Suppressor macrophage treated with lipopolysaccharide for 1 hour (primary cell): ENCODE measurements at places on chromosomes 11 and 22.

DNA sequence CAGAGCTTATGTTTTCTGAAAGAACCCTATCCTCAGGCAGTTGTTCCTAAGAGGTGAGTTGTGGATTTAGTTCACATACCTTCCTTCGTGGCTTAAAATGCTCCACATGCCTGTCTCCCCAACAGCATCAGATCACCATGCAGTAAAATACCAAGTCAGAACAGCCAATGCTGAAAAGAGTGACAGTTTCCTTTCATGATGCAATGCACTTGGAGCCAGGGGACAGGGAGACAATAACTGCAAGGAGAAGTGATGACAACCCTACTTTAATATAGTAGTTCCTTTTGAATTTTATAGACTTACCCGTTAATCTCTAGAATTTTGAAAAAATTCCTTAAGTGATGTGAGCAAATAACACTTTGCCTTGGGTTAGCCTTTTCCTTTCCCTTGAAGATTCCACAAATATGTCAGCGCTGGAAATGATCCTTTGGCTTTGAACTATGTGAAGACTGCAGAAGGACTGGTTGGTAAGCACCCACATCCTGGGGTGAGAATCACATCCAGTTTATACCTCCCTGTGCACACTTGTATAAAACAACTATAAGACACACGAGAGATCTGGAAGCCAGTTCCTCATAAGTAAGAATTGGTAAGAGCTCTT is 71.2 kb downstream of the PIWIL4 start:
- peak; percentile 34 for DNase-seq

DNA sequence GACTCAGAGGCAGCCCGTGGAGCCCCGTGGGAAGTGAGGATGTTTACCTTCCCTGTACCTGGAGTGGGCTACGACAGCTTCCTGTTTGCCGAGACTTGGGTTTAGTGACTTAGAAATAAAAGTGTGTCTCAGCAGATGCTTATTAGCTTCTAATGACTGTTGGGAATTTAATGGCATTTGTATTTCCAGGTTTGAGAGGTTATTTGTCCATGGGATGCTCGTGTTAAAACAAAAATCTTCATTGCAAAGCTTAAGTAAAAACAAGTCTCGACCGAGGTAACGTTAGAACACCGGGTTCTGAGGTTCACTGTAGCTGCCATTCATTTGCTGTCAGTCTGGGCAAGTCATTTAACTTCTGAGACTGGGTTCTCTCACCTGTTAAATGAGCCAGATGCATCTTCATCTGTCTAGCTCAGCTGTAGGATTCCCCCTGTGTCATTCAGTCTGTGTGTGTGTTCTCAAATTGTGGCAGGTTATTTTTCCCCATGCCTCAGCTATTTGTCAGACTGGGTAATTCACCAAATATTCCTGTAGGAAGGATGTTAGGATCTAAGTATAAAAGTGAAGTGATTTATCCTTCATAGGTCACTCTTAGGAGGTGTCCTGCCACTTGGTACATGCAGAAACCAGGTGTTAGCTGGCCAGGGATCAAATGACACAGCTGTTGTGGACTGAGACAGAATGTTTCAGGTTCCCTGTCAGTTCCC is 791 bp downstream of the EI24 start:
- DNase-seq: no peak

- DNase-seq: no peak
Measured at GRCh38 chr11:114011443-114011842, 36.5 kb downstream of the HTR3A start.

DNA sequence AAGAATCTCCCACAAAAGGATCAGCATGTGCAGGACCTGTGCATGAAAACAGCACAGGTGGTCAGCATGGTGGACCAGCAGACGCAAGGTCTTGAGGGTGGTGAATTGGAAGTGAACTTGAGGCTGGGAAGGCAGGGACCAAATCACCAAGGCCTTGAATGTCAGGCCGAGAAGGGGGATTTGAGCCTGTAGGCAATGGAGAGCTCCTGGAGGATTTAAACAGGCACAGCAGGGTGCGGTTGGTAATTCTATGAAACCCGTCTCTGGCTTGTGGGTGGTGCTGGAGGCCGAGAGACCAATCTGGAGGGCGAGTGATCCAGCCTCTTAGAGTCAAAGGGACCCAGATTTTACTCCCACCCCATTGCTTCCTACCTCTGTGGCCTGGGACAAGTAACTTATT is 2.4 kb downstream of the TSKU start:
- DNase-seq: no peak

DNA sequence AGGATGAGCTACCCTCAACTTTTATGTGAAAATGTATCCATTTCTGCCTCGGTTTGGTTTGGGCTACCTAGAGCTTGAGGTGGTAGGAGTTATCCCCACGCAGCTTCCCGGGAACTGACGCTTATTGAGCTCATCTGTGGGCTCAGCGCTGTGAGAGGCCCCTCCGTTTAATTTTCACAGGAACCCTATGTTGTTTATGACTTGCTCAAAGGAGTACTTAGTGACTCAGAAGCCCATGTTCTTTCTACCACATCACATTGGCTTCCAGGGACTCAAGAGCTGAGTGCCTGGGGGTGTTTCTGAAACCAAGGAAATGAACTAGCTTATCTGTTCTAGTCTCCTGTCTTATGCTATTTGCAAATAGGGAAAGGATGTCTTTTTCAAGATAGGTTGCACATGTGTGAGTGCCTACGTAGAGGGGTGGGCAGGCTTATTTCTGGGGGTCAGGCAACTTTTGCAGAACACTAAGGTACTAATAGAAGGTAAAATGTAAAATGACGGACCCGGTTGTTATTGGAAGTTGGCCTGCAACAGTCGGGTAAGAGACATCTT is 40.5 kb downstream of the MICAL2 start:
- DNase-seq: no peak

GRCh38 chr11:45173064-45173463 is 26.6 kb downstream of the PRDM11 start:
- no peak for DNase-seq

DNA sequence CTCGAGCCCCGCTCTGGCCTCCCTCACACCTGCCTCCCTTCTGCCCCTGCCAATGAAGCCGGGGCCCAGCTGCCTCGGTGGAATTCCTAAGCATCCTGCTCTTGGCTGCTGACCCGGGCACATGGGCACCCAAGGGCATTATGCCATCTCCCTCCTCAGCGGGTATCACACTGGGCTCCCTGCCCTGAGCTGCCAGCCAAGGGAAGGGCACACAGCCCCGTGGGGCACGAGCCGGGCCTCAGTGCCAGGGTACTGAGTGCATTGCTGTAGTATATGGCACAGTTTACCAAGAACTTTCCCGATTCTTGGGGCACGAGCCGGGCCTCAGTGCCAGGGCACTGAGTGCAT is 43.8 kb upstream of the JAM3 start:
- no peak for DNase-seq

DNA sequence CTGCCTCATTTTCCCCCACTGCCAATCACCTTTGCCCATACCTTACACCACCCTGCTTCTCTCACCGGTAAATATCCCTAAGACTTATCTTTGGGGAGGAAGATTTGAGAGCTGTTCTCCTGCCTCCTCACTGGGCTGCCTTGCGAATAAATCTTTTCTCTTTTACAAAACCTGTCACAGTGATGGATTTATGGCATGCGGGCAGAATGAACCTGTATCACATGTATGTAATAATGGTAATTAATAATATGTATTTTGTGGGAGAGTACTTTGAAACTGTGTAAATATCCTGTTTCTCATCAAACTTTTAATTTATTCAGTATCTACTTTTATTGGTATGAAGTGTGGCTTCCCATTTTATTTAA is 3.6 kb upstream of the USP18 start:
- DNase-seq: no peak

DNA sequence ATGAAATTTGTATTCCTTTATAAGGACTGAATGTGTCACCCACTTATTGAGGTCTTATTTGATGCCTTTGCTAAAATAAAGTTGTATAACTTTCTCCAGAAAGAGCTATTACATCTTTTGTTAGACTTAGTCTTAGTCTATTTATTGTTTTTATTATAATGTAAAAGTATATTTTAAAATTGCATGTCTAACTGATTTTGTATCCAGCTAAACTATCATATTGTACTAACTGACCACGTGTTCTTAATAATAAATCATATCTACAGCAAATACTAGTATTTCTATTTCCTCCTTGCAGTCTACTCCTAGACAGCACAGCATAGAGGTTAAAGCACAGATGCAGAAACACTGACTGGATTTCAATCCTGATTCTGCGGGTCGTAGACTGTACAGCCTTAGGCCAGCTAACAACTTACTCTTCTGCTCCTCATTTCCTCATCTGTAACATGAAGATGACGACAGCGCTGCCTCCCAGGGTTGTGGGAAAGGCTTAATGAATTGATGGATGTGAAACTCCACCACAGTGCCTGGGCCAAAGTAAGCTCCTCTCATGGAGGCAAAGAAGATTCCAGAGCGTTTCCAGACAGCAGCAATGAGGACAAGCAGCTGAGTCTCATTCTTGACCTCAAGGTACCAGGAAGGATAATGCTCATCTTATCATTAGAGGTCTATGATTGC is 13.2 kb downstream of the IFITM10 start:
- no peak for DNase-seq

DNA sequence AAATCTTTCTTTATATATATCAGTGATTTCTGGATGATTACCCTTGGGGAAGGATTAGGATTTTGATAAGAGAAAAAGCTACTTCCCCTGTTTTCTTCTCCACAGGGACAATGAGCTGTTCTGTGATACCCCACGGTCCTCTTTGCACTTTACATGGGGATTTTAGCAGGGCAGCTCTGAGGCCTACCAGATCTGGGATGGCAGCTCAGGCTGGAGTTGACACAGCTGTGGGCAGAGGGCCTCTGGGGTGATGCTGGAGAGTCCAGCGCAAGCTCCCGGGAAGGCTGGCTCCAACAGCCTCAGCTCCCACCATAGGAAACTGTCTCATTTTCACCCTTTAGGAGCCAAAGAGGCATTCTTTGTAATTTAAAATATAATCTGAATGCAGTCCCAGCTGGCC is 383.8 kb upstream of the NARS2 start:
- no peak for DNase-seq

DNA sequence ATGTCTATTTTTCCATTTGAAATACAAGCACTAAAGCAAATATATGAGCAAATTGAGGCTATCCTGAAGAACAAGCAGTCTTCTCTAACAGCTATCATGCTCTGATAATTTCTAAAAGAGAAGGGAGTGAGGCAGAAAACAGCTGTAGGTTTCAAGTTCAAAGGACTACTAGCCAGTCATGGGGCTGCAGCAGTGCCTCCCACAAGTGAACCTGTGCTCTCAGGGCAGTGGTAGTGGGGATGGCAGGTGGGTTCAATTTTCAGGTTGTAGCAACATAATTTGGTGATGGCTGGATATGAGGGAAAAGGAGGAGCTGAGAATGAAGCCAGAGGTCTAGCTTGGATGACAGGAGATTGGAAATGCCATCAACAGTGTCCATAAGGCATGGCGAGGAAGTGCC is 93.5 kb upstream of the ARHGAP20 start:
- DNase-seq: no peak

GRCh38 chr11:127588431-127588830 is 587.9 kb upstream of the KIRREL3 start:
- DNase-seq: no peak

- DNase-seq: no peak
Measured at GRCh38 chr11:121163658-121164308, 62.7 kb downstream of the TECTA start.

DNA sequence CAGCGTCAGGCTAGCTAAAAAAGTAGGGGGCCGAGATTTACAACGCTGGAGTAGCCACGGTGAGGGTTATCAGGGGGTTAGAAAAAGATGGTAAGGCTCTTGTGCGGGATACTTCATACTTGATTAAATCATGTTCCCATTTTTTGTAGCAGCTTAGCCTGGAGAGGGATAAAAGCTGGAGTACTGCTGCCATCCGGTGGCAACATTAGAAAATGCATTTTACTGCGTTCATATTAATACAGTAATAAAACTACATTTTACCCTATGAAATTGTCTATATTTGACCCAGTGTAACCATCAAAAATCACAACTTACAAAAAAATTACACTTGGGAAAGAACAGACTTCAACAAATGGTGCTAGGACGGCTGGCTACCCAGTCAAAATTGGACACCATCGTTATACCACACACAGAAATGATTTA is 17.3 kb downstream of the RPUSD4 start:
- peak; percentile 71 for DNase-seq
